NCI-H446 treated with DMSO at 0.1 percent for 48 hours (cell line): ENCODE measurements at places on chromosomes 3 and 15.
A peak's percentile ranks its signal among the peaks of the same experiment; 100 is the strongest.

DNA sequence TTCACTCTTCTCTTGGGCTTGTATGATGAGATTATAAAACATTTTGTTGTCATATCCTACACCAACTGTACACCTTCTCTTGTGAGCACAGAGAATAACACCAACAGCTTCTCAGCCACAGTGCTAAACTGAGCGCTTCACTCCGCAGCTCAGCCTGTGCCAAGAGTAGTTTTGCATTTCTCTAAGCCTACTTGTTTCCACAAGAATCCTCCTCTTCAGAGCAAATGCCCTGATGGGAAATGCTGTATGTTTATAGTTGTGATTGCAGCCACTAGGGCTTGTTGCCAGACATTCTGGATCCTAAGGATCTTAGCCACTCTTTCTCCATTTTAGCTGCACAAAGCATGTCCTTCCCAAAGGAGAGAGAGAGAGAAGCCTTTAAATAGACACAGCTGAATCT is 138.8 kb upstream of the PLXND1 start:
- DNase-seq, result peak; percentile 29

DNA sequence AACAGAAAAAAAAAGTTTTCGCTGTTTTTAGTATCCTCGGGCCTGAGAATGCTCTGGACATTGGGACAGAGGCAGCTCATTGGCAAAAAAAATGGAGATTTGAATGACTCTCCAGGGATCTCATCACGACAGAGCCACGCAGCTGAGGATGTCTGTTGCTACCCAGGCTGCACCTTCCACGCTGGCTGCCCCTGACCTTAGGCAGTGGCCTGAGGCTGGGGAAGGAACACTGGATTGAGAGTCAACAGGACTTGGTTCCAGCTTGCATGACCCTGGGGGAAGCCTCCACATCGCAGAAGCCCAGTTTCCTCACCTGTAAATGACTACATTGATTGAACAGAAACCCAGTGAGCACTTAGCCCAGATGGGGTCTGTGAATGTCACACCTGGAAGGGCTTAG is 8.7 kb upstream of the ACSBG1 start:
- no peak for DNase-seq

GRCh38 chr3:194841515-194841841 is 155.8 kb downstream of the FAM43A start:
- no peak for DNase-seq

DNA sequence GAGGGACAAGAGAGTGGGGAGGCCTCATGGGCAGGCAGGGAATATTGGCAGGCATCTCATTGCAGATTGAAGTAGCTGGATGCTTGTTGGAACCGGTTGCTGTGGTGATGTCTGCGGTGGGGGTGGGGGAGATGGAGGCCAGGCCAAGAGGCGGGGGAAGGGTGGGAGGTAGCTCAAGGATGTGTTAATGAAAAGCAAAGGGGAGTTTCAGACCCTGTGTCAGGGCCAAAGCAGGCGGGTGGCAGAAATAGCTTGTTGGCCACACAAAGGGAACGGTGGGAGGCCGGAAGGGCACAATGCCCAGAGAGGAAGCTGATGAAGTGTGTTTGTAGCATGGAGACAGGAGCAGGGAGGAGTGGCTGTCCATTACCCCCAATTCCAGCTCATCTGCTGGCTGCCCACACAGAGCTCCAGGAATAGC is 28.0 kb downstream of the CCDC33 start:
- peak; percentile 87 for DNase-seq

- no peak for DNase-seq
Observed at GRCh38 chr3:141217389-141217788, 14.2 kb upstream of the PXYLP1 start.

- DNase-seq, result no peak
Observed at GRCh38 chr3:173743111-173743510, 345.6 kb downstream of the NLGN1 start.

GRCh38 chr3:47870156-47870555 is 67.2 kb downstream of the DHX30 start:
- no peak for DNase-seq

DNA sequence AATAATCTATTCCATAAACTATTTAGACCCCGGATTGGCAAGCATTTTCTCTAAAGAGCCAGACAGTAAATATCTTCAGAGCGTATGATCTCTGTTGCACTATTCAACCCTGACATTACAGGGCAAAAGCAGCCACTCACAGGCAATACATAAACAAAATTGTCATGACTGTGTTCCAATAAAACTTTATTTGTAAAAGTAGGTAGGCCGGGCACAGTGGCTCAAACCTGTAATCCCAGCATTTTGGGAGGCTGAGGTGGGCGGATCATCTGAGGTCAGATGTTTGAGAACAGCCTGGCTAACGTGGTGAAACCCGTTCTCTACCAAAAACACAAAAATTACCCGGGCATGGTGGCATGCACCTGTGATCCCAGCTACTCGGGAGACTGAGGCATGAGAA is 66.5 kb downstream of the ADAMTS9 start:
- no peak for DNase-seq

DNA sequence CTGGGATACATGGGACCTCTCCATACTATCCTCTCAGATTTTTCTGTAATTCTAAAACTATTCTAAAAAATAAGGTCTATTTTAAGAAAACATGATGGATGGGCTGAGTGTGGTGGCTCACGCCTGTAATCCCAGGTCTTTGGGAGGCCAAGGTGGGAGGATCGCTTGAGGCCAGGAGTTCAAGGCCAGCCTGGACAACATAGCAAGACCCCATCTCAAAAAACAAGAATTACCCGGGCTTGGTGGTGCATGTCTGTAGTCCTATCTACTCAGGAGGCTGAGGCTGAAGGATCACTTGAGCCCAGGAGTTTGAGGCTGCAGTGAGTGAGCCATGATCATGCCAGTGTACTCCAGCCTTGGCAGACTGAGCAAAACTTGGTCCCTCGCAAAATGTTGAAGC is 9.4 kb downstream of the ZNF639 start:
- no peak for DNase-seq

- DNase-seq, result no peak
Observed at GRCh38 chr15:69731081-69731330, 278.4 kb downstream of the RPLP1 start.

DNA sequence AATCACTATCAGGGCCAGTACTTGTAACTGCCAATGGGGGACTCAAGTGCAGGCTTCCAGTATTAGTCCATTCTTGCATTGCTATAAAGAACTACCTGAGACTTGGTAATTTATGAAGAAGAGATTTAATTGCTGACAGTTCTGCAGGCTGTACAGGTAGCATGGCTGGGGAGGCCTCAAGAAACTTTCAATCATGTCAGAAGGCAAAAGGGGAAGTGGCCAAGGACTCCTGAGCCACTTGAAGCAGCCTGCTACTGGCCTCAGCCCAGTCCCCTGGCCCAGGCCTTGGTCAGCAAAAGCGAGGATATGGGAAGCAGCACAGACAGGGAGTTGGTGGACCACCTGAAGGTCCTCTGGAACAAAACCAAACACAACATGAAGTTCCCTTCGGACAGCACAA is 29.2 kb upstream of the OR5K1 start:
- DNase-seq, result no peak

- no peak for DNase-seq
Observed at GRCh38 chr3:85360742-85361387, 402.1 kb downstream of the CADM2 start.

- no peak for DNase-seq
Observed at GRCh38 chr15:98781838-98782237, 133.5 kb downstream of the IGF1R start.

- no peak for DNase-seq
Observed at GRCh38 chr3:108861401-108861800, 38.8 kb downstream of the TRAT1 start.

DNA sequence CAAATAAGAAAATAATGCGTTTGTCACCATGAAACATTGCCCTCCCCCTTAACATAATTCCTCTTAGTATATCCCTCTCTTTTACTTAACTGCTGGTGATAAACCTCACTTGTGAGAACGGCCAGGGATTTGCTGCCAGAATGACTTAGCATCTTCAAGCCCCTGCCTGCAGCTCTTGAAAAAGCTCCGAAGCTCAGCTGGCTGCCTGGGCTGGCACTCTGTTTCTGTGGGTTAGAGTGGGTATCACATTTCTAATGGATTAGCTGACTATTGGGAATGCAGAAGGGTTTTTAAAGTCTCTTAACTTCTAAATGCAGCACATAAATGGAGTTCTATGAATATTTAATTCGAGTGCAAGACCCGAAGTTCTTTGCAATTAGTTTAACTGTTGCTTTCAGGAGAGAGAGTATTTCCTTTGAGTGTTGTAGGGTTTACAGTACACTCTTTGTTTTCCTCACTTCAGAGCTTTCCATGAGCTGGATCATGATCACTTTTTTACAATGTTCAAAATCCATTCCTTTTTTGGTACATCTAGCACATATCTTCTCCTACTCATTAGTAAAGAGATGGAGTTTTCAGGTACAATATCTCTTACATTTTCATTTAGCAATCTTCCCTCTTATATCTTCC is 124.7 kb upstream of the RBMS3 start:
- DNase-seq, result peak; percentile 39

GRCh38 chr15:71789616-71790015 is 20.7 kb upstream of the NR2E3 start:
- no peak for DNase-seq

DNA sequence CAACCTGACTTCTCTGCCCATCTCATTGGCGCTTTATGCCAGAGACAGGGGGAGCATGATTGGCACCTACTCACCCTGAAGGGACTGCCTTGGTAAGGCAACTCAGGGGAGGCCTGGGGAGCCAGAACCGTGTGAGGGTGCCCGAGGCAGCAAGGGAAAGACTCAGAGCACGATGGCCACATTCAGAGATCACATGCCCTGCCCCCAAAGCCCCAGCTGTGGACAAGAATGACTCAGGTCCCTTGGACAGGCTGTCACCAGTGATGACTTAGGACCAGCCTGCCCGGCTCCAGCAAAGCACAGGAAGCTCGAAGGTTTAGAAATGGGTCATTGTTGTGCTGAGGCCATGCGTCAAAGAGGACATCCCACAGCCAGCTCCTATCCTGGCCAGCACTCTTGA is 49.1 kb upstream of the LIMD1 start:
- no peak for DNase-seq

DNA sequence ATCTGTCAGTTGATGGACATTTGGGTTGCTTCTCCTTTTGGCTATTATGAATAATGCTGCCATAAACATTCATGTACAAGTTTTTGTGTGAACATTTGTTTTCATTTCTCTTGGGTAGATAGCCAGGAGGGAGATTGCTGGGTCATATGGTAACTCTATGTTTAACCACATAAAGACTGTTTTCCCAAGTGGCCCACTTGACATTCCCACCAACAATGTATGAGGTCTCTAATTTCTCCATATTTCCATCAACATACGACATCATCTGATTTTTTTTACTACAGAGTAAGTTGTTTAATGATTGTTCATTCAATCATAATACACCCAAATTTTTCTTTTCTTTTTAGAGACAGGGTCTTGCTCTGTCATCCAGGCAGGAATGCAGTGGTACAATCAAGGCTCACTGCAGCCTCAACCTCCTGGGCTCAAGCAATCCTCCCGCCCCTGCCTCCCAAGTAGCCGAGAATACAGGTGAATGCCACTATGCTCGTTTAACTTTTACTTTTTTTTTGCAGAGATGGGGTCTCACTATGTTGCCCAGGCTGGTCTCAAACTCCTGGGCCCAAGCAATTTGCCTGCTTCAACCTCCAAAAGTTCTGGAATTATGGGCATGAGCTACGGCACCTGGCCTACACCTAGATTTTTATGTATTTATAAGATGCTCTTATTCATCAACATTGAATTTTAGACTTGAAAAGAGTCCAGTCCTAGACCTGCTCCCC is 6.8 kb downstream of the IP6K1 start:
- DNase-seq, result no peak

GRCh38 chr15:93705753-93706455 is 525.5 kb upstream of the MCTP2 start:
- no peak for DNase-seq

DNA sequence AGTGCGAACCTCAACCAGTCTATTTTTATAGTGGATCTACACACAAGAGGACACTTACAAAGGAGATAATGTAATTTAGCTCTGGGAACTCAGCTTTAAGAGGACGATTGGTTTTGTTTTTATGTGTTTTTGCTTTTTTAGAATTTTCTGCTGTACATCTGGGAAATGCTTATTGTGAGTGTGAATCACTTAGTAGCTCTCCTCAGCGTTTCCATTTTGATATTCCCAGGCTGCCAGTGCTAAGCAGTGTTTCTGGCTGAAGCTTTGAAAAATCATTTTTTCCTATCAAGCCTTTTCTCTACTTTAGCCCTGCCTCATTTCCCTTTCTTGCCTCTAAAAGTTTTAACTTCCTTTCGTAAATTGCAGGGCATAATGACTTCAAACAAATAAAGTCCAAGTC is 117.9 kb downstream of the RBMS3 start:
- no peak for DNase-seq

- DNase-seq, result no peak
Observed at GRCh38 chr3:144687862-144688261, 716.2 kb downstream of the DIPK2A start.

DNA sequence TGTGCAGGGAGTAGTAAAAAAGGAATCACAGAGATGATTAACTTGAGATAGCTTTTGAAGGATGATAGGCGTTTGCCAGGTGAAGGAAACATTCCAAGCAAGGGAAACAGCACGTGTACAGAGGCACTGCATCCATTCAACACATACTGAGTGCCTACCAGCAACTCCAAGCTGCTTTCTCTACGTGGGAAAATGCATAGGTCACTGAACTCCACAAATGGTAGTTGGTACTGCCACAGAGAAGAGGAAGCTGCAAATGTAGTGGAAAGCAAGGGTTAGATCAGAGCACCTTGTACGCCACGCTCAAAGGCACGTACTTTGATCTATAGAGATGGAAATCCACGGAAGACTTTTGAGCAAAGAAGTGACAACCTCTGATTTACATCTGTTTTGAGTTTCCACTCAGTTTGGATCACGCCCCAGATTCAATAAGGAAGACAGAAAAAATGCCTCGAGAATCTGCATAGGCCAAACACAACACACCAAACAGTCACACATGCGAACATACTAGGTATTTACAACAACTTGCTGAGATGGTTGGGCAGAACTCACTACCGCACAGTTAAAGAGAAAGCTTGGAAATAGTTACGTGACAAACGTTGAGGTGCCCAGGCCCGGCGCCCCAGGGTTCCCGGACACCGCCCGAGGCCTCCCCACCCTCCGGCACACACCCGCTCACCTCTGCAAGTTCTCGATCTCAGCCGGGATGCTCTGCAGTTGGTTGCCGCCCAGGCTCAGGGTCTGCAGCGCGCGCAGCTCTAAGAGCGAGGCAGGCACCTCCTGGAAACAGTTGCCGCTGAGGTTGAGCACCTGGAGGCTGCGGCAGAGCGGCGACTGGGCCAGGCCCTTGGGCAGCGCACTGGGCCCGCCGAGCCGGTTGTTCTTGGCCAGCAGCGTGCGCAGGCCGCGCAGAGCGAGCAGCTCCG is 826 bp downstream of the LRRC58 start:
- peak; percentile 6 for DNase-seq

DNA sequence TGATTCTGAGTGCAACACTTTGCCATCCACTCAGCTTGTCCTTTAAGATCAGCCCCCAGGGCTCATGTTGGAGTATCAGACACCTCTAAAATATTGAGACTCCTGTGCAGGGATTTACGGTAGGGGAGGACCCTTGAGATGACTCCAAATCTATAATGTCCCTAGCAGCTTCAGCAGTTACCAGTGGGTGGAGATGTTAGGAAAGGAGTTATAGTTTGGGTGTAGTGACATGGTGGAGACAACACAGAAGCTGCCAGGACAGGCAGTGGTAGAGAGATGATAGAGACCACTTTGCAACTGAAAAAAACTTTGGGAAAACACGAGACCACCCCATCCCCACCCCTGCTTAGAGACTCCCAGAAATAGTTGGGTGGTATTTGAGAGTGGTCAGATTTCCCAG is 43.3 kb upstream of the GSK3B start:
- no peak for DNase-seq

- no peak for DNase-seq
Observed at GRCh38 chr3:112976001-112976400, 1.1 kb upstream of the CD200R1 start.

GRCh38 chr3:157023226-157023625 is 136.7 kb downstream of the CCNL1 start:
- no peak for DNase-seq
